COLO829 (cell line): ENCODE measurements at places on chromosomes 3 and 15.

GRCh38 chr15:101317336-101317872 is 22.4 kb upstream of the SNRPA1 start:
- no peak for DNase-seq

GRCh38 chr15:93146196-93146595 is 57.2 kb upstream of the RGMA start:
- no peak for DNase-seq

DNA sequence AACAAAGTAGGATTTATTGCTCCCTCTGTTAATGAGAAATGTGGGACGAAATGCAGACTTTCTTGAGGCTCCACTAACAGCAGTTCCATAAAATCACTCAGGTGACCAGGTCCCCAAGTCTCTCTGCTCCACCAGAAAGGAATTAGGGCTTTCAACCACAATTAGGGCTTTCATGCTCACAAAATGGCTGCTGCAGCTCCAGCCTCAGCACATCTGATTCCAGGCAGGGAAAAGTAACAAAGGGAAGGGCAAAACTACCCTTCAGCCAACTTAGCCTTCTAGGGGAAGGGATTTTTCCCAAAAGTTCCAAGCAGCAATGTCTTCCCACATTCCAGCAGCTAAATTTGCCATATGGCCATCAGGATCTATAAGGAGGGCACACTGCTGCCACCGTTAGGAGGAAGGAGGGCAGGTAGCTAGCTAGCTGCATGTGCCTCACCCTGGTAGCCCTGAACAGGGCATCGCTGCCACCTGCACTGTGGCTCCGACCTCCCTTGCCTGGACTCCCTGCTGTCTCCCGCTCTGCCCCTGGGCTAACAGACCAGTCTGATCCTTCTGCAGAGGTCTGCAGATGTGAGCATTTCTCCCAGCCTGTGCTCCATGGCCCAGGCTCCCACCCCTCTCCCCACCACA is 12.8 kb downstream of the CFAP100 start:
- no peak for DNase-seq

DNA sequence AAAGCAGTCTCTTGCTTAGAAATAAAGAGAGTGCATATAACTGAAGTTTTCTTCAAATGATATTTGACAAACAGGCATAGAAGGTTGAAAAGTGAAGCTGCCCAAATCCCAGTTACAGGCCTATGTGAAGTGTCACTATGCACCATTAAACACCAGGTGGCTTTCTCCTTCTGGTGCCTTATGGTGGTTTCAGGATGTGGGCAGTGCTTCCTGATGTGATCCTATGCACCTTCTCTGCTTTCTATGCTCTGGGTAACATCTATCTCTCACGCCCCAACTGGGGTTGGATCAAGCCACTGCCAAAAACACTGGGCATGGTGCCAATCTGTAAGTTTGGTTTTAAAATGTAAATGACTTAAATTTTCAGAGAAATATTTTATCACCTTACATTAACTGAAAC is 744.7 kb downstream of the TUSC7 start:
- DNase-seq = no peak

DNA sequence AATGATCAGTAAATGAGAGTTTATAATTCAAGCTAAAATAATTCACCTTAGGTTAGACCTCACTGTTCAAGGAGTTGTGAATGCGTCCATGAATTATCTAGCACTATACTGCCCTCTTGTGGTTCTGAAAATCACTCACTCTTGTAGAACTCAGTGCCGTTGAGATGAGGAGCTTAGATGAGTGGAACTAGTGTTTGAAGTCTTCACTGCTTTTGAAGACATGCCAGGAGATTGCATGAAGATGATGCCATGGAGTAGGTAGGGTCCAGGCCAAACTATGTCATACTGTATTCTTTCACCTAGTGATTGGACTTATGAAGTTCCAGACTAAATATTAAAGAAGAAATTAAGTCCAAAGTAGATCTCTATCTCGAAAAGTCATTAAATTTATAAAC is 28.8 kb downstream of the LYSMD4 start:
- DNase-seq = peak; percentile 85

DNA sequence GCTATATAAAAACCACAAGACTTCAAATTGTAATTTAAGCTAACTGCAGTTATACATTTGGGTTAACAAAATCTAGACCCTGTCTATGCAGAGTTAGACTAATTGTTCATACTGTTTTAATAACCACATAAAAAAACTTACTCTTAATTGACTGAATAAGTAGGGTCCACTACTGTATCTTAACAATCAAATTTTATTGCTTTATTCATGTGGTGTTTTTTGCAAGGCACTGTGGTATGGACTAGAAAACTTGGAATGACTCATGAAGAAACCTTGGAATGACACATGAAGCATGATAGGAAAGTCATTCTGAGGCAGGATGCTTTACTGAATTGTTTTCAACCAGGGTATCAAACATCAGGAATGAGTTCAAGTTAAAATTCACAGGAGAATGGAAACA is 2.3 kb downstream of the SERP1 start:
- DNase-seq = peak; percentile 16

DNA sequence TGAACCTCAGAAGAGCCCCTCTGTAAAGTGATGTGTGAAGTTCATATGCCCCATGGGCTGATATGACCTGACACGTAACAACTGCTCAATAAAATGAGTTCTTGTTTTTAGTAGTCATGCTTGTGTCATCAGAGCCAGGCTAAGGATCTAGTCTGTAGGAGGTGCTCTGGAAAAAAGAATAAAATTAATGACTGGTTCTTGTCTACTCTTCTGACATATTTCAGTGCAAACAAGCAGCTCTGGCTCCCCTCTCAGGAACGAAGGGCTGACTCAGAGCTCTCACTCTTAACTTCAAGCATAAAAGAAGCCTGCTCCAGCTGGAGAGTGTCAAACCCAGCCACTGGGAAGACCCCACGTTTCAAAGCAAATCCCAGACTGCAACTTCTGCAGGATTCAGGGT is 77.0 kb downstream of the LRIG1 start:
- DNase-seq = no peak

DNA sequence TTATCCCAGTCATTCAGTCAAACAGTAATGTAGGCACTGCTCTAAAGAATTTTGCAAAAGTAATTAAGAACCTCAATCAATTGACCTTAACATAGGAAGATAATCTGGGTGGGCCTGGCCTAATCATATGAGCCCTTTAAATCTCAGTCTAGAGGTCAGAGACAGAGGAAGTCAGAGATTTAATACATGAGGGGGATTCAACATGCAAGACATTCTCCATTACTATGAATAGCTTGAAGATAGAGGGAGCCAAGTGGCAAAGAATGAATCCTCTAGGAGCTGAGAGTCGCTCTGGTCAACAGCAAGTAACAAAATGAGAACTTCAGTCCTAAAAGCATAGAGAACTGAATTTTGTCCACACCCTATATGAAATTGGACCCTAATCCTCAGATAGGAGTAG is 39.0 kb upstream of the MBNL1 start:
- no peak for DNase-seq

DNA sequence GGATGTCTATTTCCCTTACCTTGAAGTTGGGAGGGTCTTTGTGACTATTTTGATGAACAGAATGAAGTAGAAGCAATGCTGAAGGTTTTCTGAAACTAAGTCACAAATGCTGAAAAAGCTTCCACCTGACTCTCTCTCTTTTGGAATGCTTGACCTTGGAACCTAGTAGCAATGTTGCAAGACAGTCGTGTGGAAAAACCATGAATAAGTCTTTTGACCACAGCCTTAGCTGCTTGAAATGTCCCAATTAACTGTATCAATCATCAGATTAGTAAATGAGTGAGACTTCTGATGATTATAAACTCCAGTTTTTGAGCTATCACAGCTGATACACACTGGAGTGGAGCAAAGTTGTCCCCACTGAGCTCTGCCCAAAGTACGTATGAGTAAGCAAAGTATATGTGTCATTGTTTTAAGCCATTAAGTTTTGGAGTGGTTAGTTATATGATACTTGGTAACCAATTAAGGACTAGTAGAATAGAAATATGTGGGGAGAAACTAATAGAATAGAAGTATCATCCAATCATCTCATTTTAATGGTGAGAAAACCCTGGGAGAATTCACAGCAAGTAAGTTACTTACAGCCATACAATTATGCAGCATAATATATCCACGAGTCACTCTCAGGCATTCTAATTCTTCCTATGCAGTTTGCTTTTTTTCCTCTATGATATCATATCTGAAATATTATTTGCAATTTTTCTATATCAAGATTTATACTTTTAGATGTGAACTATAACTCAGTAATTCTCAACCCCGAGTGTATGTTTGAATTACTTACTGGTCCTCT is 1010.6 kb downstream of the ROBO2 start:
- no peak for DNase-seq

DNA sequence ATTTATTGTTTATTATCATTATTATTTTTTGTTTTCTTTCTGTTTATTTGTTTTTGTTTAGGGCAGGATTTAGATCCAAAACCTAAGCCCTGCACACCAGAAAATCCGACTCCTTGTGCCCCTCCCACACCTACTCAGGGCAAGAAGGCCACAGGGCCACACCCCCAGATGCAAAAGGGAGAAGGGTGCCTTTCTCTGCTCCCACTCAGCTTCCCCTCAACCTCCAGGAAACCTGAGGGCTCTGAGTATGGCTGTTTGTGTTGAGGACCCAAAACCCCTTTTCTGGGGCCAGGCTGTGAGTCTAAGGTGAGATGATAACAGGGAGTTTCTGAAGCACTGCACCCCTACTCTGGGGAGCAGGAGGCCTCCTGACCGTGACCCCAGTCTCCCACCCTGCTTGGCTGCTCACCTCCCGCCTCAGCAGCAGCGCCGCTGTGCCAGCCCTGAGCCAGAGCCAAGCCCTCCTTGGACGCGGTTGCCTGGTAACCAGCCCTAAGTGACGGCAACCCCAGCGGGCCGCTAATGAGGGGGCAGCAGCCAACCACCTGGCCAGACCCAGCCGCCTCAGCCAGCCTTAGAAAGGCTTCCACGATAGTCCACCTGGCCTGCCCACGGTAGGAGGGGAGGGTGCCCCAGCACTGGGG is 6.4 kb upstream of the C15orf39 start:
- no peak for DNase-seq
